Ammon's horn (tissue), 1 donor: ENCODE measurements at places on chromosomes 5 and 9.

GRCh38 chr5:138752341-138752950, 779 bp upstream of the CTNNA1 start:
- DNase-seq: peak; percentile 14

DNA sequence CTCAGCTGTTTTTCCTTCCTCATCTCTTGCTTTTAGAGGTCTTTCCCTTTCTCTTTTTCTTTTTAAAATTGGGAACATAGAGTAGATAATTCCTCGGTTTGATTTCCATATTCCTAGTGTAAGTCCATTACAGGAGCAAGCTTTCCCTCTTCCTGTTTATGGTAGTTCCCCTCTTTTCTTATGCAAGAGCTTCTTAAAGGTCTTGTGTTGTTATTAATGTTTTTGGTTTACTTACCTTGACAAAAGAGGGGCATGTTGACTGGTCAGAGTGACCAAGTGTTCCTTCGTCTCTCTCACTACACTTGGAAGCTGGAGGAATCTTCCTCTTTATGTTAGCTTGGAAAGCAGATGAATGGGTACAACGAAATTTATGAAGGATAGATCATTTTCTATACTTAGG, 8.3 kb downstream of the ATG10 start:
- DNase-seq: no peak

GRCh38 chr9:100477241-100477640, 4.3 kb downstream of the TMEFF1 start:
- no peak for DNase-seq

DNA sequence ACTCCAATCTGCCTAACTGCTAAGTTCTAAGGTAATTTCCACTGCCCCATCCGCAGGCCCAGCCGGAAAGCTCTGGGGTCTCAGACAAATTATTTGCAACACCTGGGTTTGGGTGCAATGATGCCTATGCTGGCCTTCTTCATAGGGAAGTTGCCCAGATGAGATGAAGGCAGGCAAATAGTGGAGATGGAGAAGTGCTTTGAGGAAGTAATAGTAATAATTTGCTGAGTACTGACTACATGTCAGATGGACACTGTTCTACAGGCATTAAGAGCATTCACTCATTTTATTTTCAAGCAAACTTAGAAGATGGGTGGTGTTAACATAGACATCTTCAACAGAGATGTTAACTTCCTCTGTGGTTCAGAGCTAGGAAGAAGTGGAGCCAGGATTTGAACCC, 3.8 kb downstream of the PCDH12 start:
- no peak for DNase-seq

- no peak for DNase-seq
Observed at GRCh38 chr5:132313366-132313765, 19.2 kb downstream of the SLC22A4 start.

- DNase-seq: no peak
Observed at GRCh38 chr9:133772581-133772980, 34.4 kb upstream of the SARDH start.

DNA sequence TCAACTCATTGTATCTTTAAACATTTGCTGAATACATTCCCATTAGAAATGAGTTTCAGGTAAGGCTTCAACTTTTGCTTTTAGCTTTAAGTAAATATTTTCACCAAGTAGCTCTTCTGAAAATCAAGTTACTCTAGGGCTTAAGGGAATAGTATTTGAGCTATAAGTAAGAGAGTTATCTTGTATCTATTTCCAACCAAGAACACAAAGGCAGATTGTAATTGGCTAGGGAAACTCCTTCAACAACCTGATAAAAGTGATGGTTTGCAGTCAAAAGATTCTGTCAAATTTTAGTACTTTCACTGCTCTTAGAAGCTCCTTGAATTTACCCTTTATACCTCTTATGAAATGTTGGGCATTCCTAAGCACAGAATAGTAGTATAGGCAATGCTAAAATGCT, 13.0 kb downstream of the ELL2 start:
- DNase-seq: no peak

GRCh38 chr5:107263387-107264018, 407.2 kb downstream of the EFNA5 start:
- DNase-seq: no peak

- no peak for DNase-seq
Observed at GRCh38 chr9:131840220-131840619, 100.3 kb upstream of the RAPGEF1 start.

- DNase-seq: no peak
Observed at GRCh38 chr9:16543225-16543624, 327.2 kb downstream of the BNC2 start.

GRCh38 chr9:19154135-19154612, 26.9 kb upstream of the PLIN2 start:
- peak; percentile 31 for DNase-seq

DNA sequence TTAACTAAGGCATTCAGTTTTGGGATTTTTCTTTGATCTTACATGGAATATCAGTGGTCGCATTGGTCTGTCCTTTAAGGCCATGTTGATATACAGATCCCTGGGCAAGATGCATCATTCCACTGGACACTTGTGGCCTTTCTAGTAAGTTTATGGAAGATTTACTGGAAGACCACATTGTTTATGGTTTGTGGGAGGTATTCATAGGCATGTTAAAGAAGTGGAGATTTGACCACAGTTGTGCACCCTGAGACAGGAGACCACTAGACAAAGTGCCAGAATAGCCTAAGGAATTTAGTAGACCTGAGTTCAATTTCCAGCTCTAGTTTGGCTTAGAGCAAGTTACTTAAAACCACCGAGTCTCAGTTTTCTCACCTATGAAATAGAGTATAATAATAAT, 383.1 kb upstream of the PAPPA start:
- no peak for DNase-seq

- DNase-seq: peak; percentile 35
Observed at GRCh38 chr9:132627106-132627505, 42.7 kb downstream of the DDX31 start.

DNA sequence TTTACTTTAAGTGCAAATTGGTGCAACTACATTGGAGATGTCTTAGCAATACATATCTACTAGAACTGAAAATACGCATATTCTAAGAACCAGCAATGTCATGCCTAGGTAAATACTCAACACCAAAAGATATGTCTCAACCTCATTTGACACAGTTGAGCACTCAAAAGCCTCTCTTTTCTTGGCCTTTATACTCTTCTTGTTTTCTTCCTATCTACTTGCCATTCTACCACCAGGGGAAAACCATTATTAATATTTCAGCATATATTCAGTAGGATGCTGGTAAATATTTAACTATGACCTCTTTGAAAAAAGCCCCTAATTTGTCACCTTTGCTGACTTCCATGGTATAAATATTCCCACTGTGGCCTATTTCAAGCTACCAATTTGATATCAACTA, 443.8 kb downstream of the LRRC70 start:
- DNase-seq: no peak

GRCh38 chr5:111742177-111742994, 14.6 kb downstream of the NREP start:
- no peak for DNase-seq

GRCh38 chr5:1050423-1051365, 42.1 kb downstream of the NKD2 start:
- DNase-seq: no peak

- DNase-seq: peak; percentile 28
Observed at GRCh38 chr9:135165756-135166519, 78.5 kb downstream of the OLFM1 start.
